CD4-positive, alpha-beta T cell treated with Interleukin-2 at 100 ng/mL for 4 hours (primary cell): ENCODE measurements at places on chromosomes 7 and 10.

GRCh38 chr7:44238116-44238695, 37.4 kb downstream of the YKT6 start:
- no peak for DNase-seq

DNA sequence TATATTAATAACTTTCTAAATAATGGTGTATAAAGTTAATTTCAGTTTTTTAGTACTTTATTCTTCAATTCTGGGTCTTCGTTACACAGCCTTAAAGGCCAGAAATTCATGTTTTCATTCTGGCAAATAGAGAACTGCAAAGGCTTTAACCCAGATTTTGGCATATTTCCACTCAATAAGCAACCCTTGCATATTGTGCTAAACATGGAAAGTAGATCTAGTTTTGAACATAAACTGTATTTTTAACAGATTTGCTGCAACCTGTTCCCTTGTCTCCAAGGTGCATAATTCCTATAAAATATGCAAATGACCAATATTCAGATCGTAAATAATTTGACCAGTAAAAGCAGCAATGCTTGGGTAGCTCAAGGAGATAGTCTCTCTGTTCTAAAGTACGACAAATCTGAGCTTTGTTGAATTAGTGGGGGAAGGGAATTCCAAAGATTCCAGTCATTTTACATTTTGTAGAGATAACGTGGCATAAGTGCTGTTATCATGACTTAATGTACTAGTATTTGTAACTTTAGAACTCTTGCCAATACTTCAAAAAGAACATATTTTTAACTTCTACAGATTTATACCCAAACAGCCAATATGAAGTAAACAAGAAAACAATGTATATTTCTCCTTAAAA, 46.4 kb upstream of the RSBN1L start:
- no peak for DNase-seq

DNA sequence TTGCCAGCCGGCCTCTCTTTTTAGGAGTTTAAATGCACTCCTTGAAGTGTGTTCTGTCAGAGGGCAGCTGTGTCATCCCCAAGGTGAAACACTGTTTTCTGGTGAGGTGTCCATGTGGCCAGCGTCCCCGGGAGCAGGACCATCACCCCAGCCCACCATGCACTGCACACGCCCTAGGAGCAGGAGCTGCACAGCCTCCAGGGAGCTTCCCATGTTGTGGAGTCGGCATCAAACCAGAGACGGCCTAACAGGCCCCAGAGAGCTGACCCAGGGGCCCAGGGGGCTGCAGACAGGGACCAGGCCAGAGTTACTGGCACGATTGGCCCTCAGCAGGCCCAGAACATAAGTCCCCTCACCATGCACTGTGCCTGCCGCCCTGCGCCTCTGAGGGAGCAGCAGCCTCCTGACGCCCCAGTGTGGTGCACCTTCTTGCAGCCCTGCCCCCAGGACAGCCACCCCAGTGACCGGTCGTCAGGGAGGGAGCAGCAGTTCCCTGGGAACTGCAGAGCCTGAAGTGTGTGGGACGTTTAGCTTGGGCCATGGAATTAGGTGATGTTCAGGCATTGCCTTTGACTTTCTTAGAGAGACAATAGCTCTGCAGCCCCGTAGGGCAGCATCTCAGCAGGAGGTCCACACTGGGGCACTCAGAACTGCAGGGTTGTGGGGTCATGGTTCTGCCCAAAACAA, 97.9 kb downstream of the NKX6-2 start:
- DNase-seq, result no peak

GRCh38 chr7:18808026-18808425, 309.4 kb downstream of the TWIST1 start:
- DNase-seq, result no peak

DNA sequence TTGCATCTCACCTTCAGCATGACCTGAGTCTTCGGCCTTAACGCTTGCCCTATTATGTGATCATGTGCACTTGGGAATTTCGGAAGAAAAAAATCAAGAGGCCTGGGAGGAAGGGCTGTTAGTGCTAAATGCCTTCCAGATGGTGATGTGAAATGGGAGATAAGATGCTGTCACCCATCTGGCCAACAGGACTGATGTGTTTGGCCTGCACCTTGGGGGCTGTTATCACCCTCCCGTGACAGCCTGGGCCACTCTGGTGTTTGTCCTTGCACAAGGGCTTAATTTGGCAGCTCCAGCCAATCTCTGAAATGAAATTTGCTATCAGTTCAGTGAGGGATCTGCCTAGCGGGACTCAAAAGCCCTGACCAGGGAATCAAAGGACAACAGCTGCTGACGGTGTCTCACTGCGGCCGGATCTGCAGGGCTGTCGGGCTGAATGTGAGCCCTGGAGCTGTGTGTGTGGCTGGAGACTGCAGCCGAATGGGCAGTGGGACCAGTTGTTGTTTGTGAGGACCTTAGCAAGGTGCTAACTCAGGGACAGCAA, 131.4 kb upstream of the BTBD16 start:
- DNase-seq, result no peak

GRCh38 chr10:35784751-35785150, 142.7 kb upstream of the FZD8 start:
- no peak for DNase-seq

GRCh38 chr10:109025172-109025571, 898.1 kb downstream of the XPNPEP1 start:
- DNase-seq, result no peak

DNA sequence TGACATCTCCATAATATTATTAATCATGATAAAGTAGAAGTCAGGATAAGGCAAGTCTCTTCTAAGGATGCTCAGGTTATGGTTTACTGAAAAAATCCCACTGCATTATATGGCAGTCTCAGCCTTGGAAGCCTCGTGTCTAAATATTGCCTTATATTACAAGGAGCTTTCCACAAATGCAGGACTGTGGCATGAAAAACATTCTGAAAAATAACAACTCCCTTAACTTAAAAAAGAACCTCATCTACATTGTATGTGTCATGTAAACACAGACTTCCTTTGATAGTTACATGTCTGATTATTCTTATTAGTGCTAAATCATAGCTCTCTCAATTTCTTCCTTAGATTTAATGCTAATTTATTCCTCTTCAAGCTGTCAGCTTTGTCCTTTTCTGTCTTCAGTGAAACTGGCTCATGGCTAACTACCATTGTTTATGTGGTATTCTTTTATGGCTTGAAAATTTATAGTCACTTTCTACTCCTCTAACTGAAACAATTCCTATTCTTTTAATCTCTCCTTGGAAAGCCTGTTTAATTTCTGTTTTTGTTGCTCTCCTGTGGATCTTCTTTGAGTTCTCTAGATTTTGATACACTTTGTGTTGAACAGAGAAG, 156.1 kb downstream of the KIF20B start:
- no peak for DNase-seq

GRCh38 chr7:138876326-138876725, 78.3 kb upstream of the ATP6V0A4 start:
- DNase-seq, result no peak

DNA sequence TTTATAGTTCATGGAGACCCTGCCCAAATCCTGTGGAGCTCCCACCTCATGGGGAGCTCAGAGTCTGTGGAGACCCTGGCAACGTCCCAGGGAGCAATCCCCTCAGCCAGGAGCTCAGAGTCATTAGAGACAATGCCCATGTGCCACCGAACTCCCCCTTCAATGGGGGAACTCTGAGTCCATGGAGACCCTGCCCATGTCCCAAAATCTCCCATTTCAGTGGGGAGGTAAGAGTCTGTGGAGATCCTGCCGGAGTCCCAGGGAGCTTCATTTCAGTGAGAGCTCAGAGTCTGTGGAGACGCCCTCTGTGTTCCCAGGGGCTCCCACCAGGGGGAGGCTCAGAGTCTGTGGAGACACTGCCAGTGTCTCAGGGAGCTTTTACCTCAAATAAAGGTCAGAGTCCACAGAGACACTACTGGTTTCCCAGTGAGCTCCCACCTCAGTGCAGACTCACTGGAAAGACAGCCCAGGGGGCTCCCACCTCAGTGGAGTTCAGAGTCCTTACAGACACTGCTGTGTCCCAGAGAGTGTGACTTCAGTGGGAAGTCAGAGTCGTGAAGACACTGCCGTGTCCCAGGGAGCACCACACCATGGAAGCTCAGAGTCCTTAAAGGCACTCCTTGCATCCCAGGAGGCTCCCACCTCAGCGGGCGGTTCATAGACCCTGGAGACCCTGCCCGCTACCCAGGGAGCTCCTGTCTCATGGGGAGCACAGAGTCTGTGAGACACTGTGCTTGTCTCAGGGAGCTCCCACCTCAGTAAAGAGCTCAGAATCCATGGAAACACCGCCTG, 5.0 kb downstream of the MYO1G start:
- DNase-seq, result peak; percentile 66

DNA sequence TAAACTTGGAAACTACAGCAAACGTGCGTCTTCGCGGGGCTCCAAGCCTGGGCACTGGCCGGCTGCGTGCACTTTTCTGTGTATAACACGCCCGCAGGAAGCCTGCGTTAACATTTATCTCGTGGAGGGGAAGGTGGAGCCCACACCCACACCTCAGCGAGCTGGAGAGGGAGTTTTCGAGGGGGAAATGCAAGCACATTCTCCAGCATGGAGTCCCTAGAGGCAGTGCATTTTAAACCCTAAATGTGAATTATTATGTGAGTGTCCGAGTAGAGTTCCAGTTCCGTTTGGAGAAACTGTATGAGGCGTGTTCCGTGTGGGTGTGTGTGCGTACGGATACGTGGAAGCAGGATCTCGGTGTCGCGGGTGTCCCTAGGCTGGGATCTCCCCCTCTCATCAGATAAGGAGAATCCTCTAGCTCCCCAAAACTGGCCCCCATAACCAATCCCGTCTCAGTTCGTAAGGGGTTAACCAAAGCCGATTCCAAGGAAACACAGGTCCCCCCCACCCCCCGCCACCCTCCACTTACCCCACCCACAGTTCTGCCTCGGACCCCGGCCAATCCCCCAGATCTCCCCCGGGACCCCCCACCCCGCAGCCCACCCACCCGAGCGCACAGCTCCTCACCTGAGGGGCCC, 403 bp downstream of the CDK6 start:
- DNase-seq, result peak; percentile 44

- no peak for DNase-seq
Observed at GRCh38 chr10:22742678-22743077, 28.3 kb upstream of the PIP4K2A start.

GRCh38 chr10:80662429-80663261, 124.9 kb downstream of the SH2D4B start:
- DNase-seq, result peak; percentile 65

DNA sequence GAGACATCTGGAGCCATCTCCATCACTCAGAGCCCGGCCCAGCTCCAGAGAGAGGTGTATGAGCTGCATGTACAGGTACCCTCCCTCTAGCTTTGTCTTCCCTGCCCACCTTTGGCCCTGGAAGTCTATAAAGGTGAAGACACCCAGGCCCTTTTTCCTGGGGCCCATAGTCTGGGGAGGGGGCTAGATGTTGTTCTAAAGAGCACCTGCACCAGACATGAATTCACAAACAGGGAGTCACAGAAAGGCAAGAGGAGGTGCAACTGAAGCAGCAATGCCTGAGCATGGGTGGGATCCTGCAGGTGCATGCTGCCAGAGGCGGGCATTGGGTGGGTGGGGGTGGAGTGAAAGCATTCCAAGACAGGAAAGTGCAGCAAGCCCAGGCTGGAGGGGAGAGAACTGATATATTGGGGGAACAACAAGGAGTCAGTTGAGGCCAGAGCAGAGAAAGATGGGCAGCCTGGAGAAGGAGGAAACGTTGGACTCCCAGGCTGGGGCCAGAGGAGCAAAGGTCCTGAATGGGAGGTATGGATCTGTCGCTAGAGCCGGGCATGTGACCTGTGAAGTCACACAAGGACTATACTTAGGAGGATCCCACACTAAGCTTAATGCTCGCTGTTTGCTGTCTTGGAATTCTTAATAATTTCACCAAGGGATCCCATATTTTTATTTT, 11.7 kb downstream of the CDHR1 start:
- DNase-seq, result no peak

DNA sequence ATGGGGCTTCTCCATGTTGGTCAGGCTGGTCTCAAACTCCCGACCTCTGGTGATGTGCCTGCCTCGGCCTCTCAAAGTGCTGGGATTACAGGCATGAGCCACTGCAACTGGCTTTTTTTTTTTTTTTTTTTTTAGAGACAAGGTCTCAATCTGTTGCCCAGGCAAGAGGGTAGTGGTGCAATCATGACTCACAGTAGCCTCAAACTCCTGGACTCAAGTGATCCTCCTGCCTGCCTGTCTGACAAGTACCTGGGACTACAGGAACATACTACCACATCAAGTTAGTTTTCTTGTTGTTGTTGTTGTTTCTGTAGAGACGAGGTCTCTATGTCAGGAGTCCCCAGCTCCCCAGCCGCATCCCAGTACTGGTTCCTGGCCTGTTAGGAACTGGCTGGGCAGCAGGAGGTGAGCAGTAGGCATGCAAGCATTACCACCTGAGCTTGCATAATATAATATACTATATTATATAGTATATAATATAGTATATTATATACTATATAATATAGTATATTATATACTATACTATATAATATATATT, 55.7 kb downstream of the TPK1 start:
- no peak for DNase-seq

- DNase-seq, result no peak
Observed at GRCh38 chr7:2460641-2461040, 15.6 kb downstream of the GRIFIN start.

- no peak for DNase-seq
Observed at GRCh38 chr7:66054063-66054462, 21.6 kb upstream of the ASL start.

DNA sequence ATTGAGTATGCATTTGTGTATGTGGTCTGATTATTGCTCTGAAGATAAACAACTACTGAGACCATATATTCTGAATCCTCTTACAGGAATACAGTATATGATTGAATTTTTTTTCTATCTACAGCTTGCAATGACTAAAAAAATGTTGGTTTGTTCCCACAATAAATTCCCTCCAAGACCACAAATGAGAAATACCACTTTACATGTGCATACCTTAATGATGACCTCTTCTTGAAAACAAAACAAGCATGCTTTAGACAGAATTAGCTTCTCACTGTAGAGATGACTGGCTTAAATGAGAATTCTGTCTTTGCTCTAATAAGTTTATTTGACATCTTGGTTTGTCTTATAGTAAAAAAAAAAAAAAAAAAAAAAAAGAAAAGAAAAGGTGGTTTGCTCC, 241.5 kb downstream of the PCDH15 start:
- no peak for DNase-seq

DNA sequence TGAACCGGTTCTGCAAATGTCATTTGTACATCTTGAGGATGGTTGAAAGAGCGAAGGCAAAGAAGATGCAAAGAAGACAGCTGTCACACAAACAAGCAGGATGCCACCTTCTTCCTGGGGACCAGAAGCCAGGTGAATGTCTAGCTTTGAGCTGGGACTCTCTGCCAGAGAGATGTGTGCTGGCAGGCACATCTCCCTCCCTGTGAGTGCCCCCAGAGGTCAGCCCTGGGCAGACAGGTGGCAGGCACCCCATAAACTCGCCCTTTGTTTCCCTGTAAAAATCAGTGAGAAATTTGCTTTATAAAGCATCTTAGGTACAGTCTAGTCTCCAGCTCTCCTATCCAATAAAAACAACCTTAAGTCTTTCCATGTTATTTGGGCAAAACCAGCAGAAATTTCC, 2.6 kb upstream of the TCERG1L start:
- DNase-seq, result no peak
